ENCODE measurements at places on chromosomes 7 and 10.
A peak's percentile ranks its signal among the peaks of the same experiment; 100 is the strongest.

- DNase-seq = no peak
These were observed 19.4 kb downstream of the ACSL5 start for GRCh38 chr10:112393341-112393740.

- no peak for DNase-seq
These were observed 118.6 kb upstream of the ASAH2 start for GRCh38 chr10:50369931-50370330.

DNA sequence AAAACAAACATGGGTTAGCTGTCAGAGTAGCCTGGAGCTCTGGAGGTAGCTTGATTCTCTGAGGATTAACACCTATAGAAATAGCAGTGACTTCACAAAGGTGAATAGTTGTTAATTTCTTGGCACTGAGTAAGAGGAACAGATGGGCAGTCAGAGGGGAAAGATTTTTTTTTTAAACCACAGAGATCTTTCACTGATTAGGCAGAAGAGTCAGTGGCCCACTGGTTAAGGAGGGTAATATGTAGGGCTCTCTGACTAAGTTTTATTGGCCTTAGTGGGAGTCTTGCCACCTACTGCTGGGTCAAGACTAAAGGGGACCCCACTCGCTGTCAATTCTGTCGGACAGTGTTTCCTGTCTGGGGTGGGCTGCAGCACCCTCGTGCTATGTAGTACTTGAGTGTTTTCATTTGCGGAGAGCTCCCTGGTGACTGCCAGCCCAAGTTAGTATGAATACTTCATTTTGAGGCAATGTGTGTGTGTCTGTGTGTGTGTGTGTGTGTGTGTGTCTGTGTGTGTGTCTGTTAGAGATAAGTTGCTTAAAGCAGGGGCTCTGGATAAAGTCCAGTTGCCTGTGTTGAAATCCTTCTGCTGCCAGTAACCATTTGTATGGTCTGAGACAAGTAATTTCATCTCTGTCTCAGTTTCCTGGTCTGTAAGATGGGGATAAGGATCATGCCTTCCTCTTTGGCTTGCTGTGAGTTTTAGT is 145.2 kb downstream of the ARID5B start:
- no peak for DNase-seq

- DNase-seq = peak; percentile 67
These were observed 2.1 kb upstream of the ADAM8 start for GRCh38 chr10:133278577-133279265.

GRCh38 chr10:79086822-79087221 is 18.1 kb downstream of the ZMIZ1 start:
- DNase-seq = no peak

- no peak for DNase-seq
These were observed 1.4 kb downstream of the FGFBP3 start for GRCh38 chr10:91907914-91908336.

DNA sequence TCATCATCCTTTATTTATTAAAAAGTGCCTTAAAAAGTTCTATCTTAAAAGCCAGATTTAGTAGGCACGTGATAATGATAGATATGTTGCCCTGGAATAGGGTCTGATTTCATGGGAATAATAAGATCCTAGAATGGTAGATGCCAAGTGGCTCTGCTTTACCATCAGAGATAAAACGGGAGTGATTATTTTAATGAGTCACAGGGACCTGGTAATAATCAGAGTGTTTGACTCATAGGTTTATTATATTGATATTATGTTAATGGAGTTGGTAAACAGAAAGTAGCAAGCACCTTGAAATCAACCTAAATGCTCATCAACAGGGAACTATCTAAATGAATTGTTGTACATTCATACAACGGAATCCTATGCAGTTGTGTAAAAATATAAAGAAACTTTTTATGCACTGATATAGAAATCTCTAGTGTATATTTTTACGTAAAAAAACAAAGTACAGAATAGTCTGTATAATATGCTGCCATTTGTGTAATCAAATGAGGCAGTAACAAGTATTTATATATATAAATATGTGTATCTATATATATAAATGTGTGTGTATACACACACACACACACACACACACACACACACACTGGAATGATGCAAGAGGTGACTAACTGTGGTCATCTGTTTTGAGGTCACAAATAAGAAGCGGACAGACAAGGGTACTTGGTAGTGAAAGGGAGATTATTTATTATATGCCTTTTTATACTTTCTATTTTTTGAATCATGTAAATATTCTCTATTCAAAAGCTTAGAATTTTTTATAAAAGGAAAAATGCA is 78.6 kb upstream of the DYNC1I1 start:
- DNase-seq = no peak

DNA sequence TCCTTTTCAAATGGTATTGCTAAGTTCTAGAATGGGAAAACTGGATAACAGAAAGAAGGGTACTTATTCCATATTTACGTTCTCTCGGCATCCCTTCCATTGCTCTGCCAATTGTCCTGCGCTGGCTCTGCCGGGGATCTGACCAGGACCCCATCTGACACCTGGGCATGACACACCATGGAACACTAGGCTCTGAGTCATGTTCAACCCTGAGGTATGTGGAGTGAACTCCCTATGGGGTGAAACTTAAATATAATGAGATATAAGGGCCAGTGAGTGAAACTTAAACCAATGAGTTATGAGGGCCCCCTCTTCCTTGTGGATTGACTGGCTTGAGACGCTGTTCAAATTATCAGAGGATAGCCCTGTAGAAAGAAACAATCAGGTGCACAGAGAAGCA is 55.1 kb upstream of the ZEB1 start:
- no peak for DNase-seq

DNA sequence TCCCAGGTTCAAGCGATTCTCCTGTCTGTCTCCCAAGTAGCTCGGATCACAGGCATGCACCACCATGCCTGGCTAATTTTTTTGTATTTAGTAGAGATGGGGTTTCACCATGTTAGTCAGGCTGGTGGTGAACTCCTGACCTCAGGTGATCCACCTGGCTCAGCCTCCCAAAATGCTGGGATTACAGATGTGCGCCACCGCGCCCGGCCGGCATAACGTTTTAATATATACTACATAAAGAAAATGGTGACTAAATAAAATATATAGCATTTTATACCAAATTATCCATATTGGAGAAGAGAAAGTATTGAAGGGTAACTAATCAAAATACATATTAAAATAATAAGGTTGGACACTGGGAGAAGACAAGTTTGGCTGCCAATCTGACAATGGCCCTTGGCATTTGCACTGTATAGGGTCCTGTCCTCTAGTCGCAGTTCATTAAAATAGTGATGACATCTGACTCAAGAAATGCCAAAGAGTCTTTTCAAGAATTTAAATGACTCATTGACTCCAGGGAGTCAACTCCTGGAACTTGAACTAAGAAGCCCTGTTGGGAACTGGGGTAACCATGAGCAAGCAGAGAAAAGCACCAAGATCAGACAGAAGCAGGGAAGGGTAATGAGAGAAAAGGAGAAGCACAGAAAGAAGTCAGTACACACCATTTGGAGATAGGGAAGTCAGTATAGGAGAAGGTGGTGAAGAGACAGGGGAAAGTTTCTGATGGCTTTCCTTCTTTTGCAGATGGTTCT is 91.1 kb downstream of the CH25H start:
- no peak for DNase-seq

- DNase-seq = no peak
These were observed 549.9 kb upstream of the FOXK1 start for GRCh38 chr7:4132221-4132620.

DNA sequence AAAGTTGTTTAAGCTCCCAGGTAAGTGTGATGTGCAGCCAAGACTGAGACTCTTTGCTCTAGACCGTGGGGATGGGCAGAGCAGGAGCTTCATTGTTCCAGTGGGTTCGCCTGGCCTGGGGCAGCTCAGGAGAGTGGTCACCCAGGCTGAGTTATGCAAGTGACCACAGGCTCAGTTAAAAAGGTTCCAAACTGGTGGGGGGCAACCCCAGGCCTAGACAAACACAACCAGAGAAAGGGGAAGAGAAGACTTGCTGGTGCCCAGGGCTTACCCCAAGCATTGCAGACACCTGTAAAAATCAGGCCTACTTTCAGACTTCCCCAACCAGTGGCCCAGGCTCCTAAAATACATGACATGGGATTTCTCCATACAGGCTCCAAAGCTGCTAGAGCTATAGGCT is 21.6 kb downstream of the CREB3L2 start:
- no peak for DNase-seq

DNA sequence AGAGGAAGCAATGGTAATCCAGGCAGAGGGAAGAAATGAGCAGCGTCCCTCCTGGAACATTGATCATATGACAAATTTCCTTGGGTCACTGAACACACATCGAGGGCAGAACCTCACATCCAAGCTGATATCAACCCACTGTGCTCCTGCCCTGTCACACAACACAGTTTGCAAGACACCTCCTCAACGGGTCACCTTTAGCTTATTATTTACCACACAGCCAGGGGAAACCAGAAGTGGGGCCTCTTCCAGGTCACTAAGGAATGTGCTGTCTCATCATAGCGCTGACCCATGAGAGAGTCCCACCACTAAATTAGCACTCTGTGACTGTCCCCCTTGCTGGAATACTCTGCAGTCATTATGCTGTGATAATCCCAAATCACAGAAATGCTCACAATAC is 69.7 kb upstream of the PPP1R3C start:
- no peak for DNase-seq

DNA sequence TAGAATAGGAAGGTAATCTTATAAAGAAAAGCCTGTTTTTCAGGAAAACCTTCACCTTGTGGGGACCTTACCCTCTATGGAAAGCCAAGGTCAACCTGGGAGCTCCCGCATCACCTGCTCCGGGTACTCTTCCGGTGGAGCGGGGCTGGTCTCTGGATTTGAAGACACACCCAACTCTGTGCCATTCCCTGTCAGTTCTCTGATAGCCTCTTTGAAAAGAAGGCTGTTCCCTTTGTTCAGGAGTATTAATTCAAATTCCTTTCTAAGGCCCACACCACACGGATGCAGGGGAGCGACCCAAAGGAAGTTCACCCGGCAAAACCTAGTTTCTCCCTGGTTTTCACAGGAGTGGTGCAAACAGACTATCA is 10.7 kb downstream of the CTBP2 start:
- DNase-seq = no peak

DNA sequence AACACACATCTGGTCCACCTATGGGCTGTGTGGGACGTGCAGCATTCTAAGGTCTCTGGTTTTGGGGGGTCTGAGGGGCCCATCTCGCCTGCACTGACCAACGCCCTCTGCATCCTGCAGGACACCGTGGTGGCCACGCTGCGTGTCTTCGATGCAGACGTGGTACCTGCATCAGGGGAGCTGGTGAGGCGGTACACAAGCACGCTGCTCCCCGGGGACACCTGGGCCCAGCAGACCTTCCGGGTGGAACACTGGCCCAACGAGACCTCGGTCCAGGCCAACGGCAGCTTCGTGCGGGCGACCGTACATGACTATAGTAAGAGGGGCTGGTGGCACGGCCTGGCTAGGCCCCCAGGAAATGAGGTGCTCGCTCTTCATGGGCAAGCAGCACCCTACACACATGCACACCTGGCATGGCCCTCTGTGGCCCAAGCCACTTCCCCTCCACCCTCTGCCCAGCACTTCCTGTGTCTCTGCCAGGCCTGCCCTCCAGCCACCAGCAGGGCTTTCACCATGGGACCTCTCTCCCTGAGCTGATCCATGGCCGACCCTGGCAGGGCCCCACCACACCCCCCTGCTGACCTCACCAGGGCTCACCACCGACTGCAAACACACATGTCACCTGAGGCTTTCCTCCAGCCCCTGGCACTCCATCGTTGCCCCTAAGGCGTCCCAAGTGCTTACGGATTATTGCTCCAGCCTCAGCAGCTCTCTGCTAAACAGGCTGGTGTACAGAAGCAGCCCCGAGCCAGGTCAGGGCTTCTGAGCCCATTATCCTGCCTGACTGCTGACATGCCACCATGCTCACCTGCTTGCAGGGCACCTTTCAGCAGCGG is 29.6 kb downstream of the RET start:
- no peak for DNase-seq

DNA sequence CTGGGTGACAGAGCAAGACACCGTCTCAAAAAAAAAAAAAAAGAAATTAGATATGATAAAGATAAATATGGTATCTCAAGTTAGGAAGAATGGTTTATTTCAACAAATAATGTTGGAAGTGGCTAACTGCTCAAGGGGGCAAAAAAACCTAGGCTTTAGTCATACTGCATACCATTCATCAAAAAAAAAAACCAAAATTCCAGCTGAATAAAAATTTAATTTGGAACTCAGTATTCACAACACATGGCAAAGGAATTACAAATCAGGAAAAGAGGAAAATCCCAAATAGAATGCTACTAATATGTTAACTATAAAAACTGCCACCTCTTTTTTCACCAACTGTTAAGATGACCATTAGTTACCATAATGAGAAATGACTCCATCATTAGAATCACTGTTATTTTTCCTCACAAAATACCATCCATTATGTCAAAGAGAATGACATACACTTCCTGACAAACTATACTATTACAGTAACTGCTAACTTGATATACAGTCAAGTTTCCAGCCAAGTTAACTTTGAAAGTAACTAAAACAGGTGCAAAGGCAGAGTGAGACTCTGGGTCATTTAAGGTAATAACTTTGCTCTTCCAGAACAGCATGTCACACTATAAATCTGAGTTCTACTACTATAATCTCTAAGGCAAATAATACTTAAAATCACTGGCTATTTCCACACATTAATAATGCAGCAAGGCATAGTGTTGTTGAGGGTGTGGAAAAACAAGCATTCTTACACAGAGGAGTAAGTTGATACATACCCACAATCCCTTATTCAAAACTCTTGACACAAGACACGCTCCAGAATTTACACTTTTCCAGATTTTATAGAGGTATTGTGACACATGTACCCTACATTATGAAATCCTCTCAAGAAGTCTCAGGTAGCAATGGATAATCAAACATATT is 10.2 kb downstream of the KBTBD2 start:
- DNase-seq = no peak

GRCh38 chr7:76146374-76146773 is 55.3 kb upstream of the SRRM3 start:
- no peak for DNase-seq

DNA sequence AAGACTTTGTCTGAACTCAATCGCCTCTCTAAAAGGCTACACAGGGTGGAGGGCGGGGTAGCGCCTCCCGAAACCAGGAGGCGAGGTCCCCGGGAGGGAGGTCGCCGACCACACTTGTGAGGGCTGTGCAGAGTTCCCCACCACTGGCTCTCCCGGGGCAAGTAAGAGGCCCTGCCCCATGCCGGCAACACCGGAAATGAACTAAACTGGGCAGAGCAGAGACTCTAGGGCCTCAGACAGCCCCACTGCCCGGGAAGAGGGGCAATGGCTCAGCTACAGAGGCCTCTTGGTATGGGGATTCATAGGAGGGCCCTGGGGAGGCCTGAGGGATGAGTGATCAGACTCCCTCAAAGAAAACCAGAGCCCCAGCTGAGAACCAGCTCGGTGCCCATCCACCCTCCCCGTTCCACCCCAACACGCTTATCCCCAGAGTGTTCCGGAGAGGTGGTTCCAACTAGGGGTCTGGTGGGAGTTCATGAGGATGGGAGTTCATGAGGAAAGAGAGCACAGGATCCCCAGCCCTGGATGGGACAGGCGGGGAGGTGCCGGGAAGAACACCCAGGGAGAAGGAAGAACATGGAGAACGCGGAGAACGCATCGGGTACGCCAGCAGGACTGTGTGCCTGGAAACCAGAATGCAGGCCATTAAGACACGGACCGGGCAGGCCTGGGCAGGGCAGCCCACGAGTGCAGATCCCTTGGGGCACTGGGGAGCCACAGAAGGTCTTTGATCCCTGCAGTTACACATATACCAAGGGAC is 89.4 kb upstream of the MYL10 start:
- DNase-seq = no peak

GRCh38 chr7:41900532-41900931 is 197.6 kb upstream of the INHBA start:
- no peak for DNase-seq
